ENCODE measurements at places on chromosomes 11 and 22.

DNA sequence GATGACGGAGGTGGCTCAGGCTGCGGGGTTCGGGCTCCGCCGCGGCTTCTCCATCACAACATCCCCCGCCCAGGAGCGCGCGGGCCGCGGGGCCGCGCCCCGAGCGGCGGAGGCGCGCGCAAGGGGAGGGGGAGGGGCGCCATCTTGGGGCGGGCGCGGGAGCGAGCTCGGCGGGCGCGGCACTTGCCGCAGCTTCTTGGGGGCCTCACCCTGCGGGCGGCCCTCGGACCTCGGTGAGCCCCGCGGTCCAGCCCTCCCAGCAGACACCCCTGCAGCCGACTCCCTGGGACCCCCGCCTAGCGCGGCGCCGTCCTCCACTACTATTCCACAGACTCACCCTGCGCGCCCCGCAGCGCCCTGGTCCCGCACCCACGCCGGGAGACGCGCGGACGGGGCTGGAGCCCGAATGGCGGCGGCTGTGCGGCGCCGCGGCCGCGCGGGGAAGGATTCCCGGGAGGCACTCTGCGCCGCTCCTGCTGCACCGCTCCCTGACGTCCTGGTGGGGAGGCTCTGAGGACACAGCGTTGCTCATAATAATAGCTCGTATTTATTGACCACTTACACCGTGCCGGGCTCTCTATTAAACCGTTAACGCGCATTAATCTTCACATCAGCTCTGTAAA, at the start of gene APBB1:
Gene APBB1, minus strand, starts transcription at position 86 of the 623 bp plus-strand sequence. CDS start 7,747 bp downstream, outside the sequence.
- peak; percentile 61 for DNase-seq

DNA sequence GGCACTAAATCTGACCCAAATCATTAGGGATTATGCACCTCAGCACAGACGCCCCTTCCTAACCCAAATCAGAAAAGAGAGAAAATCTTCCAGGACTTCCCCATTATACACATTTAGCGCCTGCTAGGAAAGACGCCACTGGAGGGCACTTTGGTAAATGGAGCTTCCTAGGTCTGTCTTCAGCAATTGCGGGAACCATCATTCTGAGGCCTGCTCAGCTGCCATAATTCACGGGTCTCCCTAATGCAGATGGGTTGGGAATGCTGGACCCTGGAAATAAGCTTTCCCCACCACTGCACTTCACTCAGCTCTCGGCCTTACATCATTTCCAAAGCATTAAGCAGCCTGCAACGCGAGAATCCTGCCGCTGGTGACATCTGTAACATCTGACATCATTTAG, 86.2 kb upstream of the OPCML start:
- DNase-seq, result no peak

GRCh38 chr11:418343-419247, 3.8 kb upstream of the SIGIRR start:
- no peak for DNase-seq

DNA sequence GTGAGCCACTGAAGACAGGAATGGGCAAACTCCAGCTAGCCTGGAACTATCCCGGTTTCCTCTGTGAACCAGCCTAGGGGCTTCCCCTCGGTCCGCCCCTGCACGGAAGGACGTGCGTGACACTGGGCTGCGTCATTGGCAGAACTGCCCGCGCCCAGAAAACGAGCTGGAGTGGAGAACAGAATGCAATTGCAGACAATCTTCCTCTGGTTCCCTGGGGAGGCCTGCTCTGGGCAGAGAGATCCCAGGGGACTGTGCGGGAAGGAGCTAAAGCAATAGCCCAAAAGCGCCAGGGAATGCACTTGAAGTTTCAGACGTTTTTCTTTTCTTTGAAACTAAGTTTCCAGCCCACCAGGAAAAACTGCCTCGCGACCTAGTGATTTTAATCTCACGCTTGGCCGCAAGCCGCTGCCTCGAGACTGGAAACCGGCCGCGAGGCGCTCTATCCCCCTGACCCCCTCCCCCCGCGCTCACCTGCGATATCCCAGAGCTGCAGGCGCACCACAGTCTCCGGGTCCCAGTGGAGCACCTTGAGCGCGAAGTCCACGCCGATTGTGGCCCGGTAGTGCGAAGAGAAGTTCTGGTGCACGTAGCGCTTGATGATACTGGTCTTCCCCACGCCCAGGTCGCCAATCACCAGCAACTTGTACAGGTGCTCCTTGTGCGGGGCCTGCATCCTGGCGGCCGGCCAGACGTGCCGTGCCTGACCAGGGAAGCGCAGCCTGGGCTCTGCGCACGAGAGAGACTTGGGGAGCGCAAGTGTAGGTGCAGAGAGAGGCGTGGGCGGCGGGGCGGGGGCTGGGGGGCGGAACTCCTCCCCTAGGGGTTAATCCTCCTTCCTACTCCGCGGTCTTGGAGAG, at the start of gene RAB38:
Gene RAB38, minus strand, starts transcription at position 735 of the 860 bp plus-strand sequence. Its CDS starts 59 bp downstream, at position 676.
- peak; percentile 88 for DNase-seq

GRCh38 chr11:115897707-115898106, 393.5 kb upstream of the CADM1 start:
- no peak for DNase-seq

DNA sequence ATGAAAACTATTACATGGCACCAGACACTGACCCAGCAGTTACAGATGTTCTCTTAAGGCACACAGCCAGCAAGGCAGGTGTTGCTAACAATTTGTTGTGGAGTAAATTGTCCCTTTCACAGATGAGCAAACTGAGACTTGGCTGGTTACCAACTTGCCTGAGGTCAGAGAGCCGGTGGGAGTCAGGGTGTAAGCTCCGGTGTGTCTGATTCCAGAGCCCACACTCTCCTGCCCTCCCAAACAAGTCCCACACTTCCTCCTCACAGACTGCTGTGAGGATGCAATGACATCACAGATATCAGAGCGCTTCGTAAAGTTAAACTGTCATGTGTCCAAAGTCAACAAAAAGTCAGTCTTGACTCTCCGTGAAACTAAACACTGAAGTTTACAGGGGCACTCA, 12.5 kb downstream of the GDPD5 start:
- DNase-seq, result peak; percentile 47

- no peak for DNase-seq
Measured at GRCh38 chr11:1547467-1548098, 24.5 kb downstream of the DUSP8 start.

- no peak for DNase-seq
Measured at GRCh38 chr11:69401715-69402114, 79.7 kb upstream of the LINC01488 start.

Measured in EL (cell line).